ENCODE measurements at places on chromosomes 2 and 18.

DNA sequence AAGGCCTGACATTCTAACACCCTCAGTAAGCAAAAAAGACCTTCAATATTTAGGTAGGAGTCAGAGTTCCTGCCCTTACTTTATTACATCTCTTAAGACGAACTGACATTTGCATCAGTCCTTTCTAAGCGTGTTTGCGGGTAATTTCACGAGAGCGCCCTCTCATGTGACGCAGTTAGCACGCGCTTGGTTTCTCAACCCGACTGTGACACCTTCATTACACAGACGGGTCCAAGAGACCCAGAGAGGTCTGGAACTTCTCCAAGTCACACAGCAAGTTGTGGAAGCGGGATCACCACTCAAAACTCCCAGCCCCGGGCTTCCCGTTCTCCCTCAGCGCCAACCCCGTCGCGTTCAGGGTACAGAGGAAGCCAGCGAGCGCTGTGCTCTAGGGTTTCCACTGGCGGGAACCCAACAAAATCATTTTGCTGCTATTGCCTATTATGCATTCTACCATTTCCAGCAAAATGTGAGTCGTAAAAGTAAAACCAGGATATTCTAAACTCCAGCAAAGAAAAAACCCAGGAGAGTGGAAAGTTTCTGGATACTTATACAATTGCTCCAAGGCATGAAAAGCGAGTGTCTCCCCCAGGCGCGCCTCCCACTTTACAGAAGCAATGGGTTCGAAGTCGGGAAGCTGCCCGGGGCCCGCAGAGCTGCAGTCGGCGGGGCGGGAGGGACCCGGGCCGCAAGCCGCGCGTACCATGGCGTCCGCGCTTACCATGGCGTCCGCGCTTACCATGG is 601 bp downstream of the ENOSF1 start:
- DNase-seq, result peak; percentile 46

- no peak for DNase-seq
Observed at GRCh38 chr2:112451317-112451716, 17.9 kb upstream of the RGPD8 start.

GRCh38 chr2:168346725-168347477 is 99.5 kb upstream of the STK39 start:
- DNase-seq, result peak; percentile 88

- no peak for DNase-seq
Observed at GRCh38 chr2:155060896-155061295, 362.4 kb downstream of the KCNJ3 start.

DNA sequence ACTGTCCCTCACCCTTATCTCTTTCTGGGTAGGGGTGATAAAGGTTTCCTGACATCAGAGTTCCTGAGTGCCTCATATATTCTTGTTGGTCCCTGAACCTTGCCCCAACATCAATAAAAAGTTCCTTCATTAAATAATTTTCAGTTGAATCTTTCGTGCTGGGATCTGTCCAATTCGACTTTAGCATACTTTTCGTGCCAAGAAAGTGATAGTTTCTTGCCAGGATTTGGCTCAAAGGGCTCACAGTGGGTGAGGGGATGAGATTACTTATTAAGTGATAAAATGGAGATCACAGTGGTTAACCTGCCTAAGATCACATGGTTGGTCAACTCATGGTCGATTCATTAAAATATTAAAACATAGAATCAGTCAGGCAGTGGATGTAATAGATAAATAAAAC is 93.8 kb upstream of the SLC8A1 start:
- no peak for DNase-seq

DNA sequence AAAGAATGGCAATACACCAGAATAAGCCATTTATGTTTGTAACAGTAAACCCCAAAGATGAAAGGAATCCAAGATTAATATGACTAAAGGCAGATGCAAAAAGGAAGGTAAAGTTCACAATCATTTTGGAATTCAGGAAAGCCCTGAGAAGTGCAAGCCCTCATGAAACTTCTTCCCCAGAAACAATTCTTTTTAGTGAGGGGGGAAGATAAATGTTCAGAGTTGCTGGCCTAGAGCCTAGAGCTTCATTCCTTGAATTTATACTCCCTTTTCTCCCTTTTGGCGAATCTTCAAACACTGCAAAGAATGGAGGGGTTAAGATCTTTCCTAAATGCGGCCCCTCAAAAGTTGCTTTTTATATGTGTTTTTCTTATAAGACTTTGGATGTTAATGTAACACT is 368.8 kb downstream of the MEIS1 start:
- DNase-seq, result no peak

- DNase-seq, result no peak
Observed at GRCh38 chr2:160114020-160114419, 51.6 kb upstream of the PLA2R1 start.

DNA sequence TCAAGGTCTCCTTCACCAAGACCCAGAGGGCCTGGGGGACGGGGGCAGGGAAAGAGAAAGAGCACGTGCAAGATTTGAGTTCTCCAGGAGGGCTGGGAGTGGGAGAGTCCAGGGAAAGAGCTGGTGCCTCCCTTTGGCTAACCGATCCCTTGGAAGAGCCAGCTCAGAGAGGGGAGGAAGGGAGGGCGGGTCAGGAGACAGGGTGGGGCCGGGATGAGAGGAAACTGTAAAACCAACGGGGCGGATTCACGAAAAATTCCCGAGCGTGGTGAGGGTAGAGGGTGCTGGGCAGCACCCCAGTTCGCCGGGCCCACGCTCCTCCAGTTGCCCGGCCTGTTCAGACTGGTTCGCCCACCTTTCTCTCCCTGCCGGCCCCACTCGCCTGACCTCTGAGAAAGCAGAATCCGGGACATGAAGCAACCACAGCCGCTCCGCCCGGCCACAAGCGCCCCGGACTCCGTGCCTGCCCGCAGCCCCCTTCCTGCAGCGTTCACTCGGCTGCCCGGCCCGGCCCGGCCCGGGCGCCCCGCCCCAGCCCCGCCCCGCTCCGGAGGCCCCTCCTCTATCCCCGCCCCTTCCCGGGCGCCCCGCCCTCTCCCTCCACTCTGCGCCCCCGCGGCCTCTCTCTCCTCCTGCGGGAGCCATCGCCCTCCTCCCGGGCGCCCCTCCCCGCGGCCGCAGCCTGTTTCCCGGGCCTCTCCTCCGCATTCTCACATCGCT is 230.9 kb upstream of the SMAD2 start:
- peak; percentile 71 for DNase-seq

DNA sequence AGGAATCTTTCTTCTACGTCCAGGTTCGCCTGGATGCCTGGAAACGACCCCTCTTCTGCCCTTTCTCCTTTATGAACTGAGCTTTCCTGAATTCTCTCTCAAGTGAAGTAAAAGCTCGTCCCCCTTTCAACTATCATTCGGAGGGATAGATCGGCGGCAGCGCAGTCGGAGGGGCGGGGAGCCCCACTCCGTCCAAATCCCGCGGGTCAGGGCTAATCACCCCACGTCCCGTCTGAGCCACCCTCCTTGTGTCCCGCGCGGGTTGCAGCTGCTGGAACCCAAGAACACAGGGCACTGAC is 367 bp downstream of the FBXO48 start:
- no peak for DNase-seq

DNA sequence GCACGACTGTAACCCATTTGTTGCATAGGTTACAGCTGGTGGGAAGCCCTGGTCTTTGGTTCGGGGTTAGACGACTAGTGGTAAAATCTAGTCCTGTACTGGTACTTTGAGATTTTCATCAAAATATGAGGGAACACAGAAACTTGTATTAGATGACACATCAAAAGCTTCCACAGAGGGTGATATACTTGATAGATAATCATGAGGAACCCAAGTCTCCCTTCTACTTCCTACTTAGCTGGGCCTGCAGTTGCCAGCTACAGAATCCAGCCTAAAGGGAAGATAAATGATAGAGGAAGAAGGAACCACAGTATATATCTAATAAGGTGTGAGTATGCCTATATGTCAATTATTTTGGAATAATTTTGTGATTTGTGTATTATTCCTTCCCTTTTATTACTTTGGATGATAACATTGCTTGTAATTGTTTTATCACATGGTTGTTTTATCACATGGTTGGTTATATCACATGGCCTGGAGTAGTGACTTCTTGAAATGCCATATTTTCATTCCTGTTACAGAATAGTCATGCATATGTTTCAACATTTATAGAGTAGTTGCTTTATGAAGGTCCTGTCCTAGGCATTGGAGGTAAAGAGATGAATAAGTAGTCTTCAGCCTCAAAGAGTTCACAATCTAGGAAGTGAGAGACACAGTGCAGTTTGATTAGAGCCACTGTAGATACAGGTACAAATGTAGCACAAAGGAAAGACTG is 2.9 kb downstream of the AGPS start:
- no peak for DNase-seq

GRCh38 chr2:209563453-209563852 is 139.6 kb downstream of the MAP2 start:
- no peak for DNase-seq

GRCh38 chr2:168316073-168316440 is 68.7 kb upstream of the STK39 start:
- no peak for DNase-seq

DNA sequence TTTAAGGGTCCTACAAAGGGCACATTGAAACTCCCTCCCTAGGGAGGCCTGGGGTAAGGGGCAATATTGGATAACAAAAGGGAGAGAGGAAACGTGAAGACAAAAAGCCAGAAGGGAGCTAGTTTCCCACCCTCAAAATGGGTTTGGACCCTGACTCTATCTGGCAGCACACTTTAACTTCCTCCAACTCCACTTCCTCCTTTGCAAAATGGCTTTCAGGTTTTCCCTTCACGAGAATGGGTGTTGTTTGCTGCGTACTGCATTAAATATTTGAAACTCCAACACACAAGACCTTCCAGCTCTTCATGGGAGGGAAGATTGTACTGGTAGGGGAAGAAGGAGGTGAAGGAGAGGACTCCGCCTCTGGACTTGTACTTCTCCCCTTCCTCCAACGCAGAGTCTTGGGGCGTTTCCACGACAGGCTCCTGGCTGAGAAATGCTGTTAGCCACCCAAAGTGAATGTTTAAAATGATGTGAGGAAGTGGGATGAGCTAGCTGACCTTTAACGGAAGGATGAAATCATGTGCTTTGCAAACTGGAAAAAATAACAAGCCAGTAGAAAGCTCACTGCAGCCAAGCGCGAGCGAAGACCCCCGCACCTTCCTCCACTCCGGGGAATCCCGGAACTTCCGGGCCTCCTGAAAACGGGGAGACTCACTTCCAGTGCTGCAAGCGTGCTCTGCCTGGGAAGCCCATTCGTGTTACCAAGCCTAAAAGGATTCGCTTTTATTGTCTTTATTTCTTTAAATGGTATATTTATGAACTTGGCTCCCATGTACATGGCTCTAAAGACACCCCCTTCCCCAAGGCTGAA is 85.6 kb downstream of the VIT start:
- DNase-seq, result peak; percentile 33

- DNase-seq, result no peak
Observed at GRCh38 chr2:101655702-101656422, 41.6 kb upstream of the MAP4K4 start.

DNA sequence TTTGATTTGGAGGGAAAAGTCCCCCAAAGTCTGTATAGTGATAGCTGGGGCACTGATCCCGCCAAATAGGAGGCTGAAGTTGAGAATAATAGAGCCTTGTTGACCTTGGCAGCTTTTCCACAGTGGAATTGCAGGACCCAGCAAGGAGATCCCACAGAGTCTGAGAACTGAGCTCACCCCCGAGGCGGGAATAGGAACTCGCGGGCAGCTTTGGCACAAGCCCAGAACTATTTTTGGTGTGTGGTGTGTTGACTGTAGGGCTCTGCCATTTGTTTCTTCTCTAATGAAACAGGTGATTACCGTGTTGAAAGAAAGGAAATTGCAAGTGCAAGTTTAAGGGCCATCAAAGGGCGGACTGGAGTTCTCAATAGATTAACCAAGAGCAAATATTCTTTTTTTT is 34.0 kb downstream of the SH3RF3 start:
- DNase-seq, result peak; percentile 27

- DNase-seq, result no peak
Observed at GRCh38 chr2:890791-891190, 59.9 kb upstream of the SNTG2 start.

DNA sequence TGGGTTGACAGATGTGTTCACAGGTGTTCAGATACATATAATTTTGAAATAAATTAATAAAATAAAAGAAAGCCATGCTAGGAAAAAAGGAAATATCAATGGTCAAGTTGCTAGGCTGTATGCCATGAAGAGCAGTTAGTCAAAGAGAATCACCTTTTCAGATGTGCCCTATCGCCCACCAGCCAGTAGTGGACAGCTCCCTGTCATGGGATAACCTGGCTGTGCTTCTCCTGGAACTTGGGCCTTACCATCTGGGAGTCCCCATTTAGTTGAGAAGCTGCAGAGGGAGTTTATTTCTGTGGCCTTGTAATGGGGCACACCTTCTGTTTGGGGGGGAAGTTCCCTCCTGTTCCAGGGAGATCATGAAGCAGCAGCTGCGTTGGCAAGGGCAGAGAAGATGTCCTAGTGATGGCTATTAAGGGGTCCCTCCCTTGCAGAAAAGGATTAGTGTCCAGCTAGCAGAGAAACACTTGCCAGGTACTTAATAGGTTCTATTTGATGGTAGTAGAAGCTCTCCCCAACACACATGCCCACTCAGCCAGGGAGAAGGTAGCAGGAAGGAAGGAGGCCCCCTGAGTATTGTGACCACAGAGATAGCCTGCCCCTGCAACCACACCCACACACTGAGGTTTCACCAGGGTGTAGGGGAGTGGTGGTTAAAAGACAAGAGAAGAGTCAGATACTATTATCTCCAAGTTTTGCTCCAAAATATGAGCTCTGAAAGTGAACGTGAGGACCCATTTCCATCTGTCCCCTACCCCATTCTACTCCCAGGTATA is 117.7 kb downstream of the B3GNT2 start:
- no peak for DNase-seq

GRCh38 chr2:198645816-198646215 is 811.9 kb downstream of the SATB2 start:
- no peak for DNase-seq

- no peak for DNase-seq
Observed at GRCh38 chr2:207716056-207716455, 4.6 kb downstream of the CCNYL1 start.

DNA sequence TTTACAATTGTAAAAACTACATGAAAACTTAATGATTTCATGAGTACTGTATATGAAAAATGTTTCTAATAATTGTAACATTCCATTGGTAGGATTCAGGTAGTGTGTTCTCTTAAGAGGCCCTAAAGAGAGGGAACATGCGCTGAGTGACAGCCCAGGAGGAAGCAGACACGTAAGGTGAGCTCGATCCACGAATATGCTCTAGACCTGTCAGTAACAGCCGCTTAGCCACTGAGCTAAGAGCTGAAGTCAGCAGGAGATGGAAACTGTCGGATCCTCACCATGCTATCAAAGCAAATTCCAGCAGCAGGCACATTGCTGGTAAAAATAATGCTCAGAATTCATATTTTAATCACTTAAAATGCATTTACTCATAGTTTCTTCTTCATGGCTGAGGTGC is 346.5 kb downstream of the TGIF1 start:
- no peak for DNase-seq

GRCh38 chr18:9379118-9379517 is 44.5 kb downstream of the TWSG1 start:
- DNase-seq, result no peak

DNA sequence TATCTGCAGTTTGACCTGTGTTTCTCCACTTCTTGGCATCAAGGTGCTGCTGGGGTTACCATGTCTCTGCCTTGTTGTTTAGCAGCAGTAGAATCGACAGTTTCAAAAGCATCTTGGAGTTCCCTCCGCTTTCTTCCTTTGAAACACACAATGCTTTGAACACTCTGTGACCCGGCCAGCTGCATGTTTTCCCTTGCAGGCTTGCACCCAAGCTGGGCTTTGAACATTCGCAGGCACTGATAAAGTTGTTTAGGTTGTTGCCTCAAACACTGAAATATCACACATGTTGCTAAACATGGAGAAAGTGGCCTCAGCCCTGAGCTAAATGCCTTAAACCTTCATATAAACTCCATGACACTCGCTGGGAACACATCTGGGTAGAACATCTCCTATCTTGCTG is 251.7 kb downstream of the TSN start:
- no peak for DNase-seq

- DNase-seq, result no peak
Observed at GRCh38 chr2:213306316-213306942, 22.2 kb downstream of the SPAG16 start.
